ENCODE measurements at places on chromosomes 6 and 20. TPM values are rescaled to one million over a fixed set of nuclear protein-coding genes. Genes with fewer than 3 reads are reported as not detected.
A peak's percentile ranks its signal among the peaks of the same experiment; 100 is the strongest.

Gene GINS1
- 2.4 TPM for total RNA-seq

Gene UTRN
- 76.1 TPM for total RNA-seq

Gene PGBD1
- 2.3 TPM for total RNA-seq

Gene THBS2
- 149 TPM for total RNA-seq

- H3K4me1 ChIP-seq: peaks cover 29% of the 10 kb centered on the region
- H3K27ac ChIP-seq: no peak overlapping the region
- peaks cover 67% of the 10 kb centered on the region for H3K36me3 ChIP-seq
- H3K27me3 ChIP-seq: no peaks in the 10 kb centered on the region
- DNase-seq: no peak
Measured at GRCh38 chr20:36497856-36498255, 43.5 kb upstream of the MYL9 start.

- peaks cover 14% of the 10 kb centered on the region for H3K27me3 ChIP-seq
- peak overlapping the region; percentile 66 for H3K4me3 ChIP-seq
- no peaks in the 10 kb centered on the region for H3K36me3 ChIP-seq
- DNase-seq: no peak
- peak overlapping the region; percentile 59 for H3K27ac ChIP-seq
- H3K4me1 ChIP-seq: peaks cover 30% of the 10 kb centered on the region
Measured at GRCh38 chr20:19211661-19212468, 577 bp upstream of the SLC24A3 start.

DNA sequence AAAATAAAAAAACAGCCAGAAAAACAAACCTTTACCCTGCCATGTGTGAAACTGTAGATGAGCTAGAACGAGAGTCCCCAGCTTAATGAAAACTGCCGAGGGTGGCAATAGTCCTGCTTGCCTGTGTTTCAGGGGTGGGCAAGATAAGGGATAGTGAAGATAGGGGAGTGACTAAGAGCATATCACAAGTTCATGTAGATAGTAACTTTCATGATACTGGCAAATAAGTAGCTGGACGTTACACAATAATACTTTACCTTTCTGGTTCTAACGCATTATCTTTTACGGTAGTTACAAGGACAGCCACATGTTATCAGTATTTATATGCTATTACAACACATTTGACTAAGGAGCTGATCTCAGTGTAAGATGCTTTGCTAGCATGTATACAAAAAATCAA, 9.3 kb upstream of the FBXO9 start:
- H3K36me3 ChIP-seq: peaks cover 7% of the 10 kb centered on the region
- H3K4me1 ChIP-seq: peaks cover 49% of the 10 kb centered on the region
- no peaks in the 10 kb centered on the region for H3K27me3 ChIP-seq

DNA sequence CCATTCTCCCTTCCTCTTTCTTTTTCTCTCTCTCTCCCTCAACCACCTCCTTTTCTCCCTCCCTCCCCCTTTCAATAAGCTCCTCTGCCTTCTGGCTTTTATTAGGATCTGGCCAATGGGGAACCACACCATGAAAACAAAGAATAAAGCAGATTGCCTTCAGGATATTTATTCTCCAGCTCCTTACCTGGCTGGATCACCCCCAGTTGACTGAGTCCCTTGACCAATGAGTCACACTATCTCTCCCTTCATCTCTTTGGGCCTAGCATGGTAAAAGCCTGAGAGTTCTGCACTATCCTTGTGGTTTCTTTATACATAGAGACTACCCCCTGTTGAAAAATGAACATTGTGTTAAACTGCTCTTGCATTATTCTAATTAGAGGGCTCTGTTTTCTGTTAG, 476.8 kb downstream of the EPHA7 start:
- DNase-seq: no peak
- H3K27me3 ChIP-seq: no peaks in the 10 kb centered on the region
- no peak overlapping the region for H3K27ac ChIP-seq
- H3K4me3 ChIP-seq: no peak overlapping the region

DNA sequence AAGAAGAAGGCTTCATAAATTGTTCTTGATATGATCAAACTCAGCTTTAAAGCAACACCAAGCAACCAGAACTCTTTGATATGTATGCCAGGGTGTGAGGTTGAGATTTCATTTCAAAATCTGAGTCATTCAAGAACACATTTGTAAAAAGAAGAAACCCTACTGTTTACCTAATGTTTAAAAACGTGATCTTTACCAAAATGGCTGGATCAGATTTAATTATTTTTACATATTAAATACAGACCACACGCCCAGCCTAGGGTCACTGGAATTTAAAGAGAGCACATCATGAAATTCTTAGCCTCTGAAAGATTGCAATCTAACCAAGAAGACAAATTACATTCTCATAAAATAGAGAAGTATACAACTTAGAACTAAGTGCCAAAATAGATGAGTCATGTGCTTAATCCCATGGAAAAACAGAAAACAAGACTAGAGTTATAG, 206.8 kb upstream of the SMLR1 start:
- H3K36me3 ChIP-seq: no peaks in the 10 kb centered on the region
- H3K27ac ChIP-seq: no peak overlapping the region
- no peak overlapping the region for H3K4me3 ChIP-seq
- no peaks in the 10 kb centered on the region for H3K4me1 ChIP-seq
- H3K27me3 ChIP-seq: no peaks in the 10 kb centered on the region

DNA sequence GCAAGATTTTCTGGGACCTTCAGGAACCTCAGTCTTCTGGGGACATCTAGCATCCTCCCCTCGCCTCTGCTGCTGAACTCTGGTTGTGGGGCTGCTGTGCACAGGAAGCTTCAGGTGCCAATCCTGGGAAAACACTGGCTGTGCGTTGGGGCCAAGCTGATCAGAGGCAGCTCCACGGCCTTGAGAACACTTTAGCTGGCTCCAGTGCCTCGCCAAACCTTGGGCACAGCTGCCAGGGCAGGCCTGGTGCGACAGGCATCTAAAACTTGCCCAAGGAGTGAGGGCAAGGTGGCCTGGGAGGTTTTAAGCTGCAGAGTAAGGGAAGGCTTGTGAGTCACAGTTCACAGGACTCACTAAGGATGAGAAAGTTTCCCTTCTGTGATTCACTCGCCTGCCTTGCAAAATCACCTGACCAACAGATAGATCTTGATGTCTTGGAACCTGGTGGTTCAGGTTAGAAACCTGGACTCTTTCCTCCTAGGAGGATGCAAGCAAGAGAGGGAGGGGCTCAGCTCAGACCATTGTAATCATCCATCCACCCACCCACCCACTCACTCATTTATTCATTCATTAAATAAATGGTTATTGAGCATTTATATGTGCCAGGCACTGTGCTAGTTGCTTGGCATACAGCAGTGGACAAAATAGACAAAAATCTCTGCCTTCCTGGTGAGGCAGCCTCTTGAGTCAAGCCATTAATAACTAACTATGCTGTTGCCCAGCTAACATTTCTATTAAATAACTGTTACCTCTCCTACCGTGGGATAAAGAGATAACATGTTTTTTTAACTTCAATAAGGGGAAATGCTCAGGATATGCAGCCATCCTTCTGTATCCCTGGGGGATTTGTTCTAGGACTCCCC, 2.5 kb upstream of the SPATS1 start:
- H3K36me3 ChIP-seq: no peaks in the 10 kb centered on the region
- DNase-seq: no peak

DNA sequence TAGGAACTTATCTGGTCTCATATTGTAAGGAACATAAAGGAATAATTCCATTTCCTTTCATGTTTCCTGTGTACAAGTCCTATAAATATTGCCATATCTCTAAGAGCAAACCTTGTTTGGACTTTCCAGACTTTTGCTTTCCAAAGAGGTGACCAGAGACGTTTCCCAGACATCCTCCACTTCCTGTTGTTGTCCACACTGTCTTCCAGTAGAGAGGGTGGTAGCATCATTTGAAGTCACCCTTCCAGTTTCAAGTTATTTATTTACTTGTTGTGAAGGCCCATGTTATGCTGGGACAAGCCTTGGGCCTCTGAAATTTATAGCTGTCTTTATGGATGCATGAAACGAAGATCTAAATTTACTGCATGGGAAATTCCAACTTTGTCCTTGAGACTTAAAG, 10.6 kb upstream of the TGM3 start:
- H3K36me3 ChIP-seq: no peaks in the 10 kb centered on the region
- no peaks in the 10 kb centered on the region for H3K27me3 ChIP-seq
- H3K4me3 ChIP-seq: no peak overlapping the region
- no peak for DNase-seq
- no peak overlapping the region for H3K27ac ChIP-seq

GRCh38 chr6:145028144-145028818, 707.0 kb downstream of the EPM2A start:
- H3K4me3 ChIP-seq: no peak overlapping the region
- H3K27me3 ChIP-seq: no peaks in the 10 kb centered on the region
- no peaks in the 10 kb centered on the region for H3K36me3 ChIP-seq
- H3K4me1 ChIP-seq: no peaks in the 10 kb centered on the region
- no peak overlapping the region for H3K27ac ChIP-seq

- no peak overlapping the region for H3K4me3 ChIP-seq
- H3K4me1 ChIP-seq: no peaks in the 10 kb centered on the region
Measured at GRCh38 chr6:169668203-169668847, 33.5 kb downstream of the WDR27 start.

- no peaks in the 10 kb centered on the region for H3K36me3 ChIP-seq
- no peak overlapping the region for H3K4me3 ChIP-seq
- no peaks in the 10 kb centered on the region for H3K27me3 ChIP-seq
- DNase-seq: no peak
- H3K27ac ChIP-seq: no peak overlapping the region
Measured at GRCh38 chr20:58094698-58095097, 133.8 kb downstream of the ANKRD60 start.

DNA sequence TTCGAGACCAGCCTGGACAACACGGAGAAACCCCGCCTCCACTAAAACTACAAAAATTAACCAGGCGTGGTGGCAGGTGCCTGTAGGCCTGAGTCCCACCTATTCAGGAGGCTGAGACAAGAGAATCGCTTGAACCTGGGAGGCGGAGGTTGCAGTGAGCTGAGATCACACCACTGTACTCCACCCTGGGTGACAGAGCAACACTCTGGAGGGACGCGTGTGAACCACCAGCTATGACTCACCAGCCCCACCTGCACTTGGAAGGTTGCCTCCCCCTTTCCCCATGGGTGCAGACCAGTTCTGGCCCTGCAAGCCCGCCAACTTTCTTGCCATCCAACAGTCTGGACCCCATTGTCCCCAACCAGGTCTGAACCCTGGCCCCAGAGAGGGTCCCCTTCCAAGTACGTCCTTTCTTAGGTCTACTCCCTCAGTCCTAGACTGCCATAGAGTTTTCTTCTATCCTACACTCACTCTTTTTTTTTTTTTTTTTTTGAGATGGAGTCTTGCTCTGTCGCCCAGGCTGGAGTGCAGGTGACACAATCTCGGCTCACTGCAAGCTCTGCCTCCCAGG, 29.2 kb downstream of the ATP9A start:
- peaks cover 19% of the 10 kb centered on the region for H3K4me1 ChIP-seq
- no peak for DNase-seq
- H3K36me3 ChIP-seq: no peaks in the 10 kb centered on the region
- H3K27me3 ChIP-seq: no peaks in the 10 kb centered on the region

DNA sequence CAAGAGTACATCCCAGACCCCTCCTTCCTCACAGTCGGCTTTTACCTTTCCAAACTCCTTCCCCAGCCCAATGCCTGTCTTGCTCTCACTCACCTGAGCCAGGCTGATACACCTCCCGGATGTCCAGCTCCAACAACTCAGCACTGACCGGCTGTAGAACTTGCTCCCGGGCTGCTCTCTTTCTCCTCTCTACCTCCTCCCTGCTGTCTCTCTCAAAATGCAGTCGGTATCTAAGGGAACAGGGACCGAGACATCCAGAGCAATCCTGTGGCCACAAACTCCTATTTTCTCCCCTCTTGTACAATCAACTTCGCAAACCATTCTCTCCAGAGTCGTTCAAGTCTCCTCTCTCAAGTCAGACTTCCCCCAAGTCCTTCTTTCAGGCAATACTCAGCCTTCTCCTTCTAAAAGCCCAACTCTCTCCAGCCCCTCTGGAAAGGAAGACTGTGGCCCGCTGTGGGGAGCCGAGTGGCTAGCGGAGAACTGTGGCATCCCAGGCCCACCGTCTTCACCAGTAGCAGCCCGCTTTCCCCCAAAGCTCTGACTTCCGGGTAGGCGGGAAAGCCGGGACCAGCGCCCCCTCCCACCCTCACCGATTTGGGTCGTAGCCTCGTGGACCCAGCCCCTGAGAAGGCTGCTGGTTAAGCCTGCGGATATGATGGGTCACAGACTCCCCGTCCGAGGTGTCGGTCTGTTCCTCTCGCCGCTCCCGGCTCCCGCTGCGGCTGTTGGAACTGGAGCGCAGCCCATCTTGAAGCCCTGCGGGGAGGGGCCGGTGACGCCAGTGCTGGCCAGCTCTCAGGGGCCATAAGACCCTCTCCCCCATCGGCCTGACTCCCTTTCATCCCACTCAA, 1.1 kb downstream of the GNL1 start:
- peak; percentile 81 for DNase-seq
- H3K4me3 ChIP-seq: peak overlapping the region; percentile 85
- peak overlapping the region; percentile 96 for H3K27ac ChIP-seq
- peaks cover 40% of the 10 kb centered on the region for H3K36me3 ChIP-seq
- H3K27me3 ChIP-seq: no peaks in the 10 kb centered on the region

DNA sequence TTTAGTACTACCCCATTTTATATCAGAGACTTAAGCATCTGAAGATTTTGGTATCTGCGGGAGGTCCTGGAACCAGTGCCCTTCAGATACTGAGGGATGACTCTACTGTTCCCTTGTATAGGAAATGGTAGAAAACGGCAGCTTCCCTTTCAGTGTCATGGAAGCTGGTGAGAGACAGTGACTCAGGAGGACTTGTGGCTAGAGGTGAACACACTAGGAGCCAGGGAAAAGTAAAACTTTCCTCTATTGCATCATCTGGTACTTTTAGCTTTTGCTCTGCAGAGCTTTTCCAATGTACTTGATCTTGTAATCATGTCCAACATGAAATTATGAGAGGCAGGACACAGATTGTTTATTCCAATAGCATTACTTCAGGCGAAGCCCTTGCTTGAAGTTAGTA, 45.0 kb downstream of the RNF144B start:
- H3K36me3 ChIP-seq: peaks cover 3% of the 10 kb centered on the region
- no peaks in the 10 kb centered on the region for H3K27me3 ChIP-seq
- no peak for DNase-seq
- no peaks in the 10 kb centered on the region for H3K4me1 ChIP-seq

GRCh38 chr20:51452091-51452613, 90.4 kb downstream of the NFATC2 start:
- no peak overlapping the region for H3K27ac ChIP-seq
- peaks cover 41% of the 10 kb centered on the region for H3K4me1 ChIP-seq
- no peak overlapping the region for H3K4me3 ChIP-seq
- DNase-seq: no peak
- no peaks in the 10 kb centered on the region for H3K27me3 ChIP-seq
